ENCODE measurements at places on chromosomes 11 and 22.

- DNase-seq: no peak
Observed at GRCh38 chr11:105027678-105028077, 4.7 kb upstream of the CASP5 start.

DNA sequence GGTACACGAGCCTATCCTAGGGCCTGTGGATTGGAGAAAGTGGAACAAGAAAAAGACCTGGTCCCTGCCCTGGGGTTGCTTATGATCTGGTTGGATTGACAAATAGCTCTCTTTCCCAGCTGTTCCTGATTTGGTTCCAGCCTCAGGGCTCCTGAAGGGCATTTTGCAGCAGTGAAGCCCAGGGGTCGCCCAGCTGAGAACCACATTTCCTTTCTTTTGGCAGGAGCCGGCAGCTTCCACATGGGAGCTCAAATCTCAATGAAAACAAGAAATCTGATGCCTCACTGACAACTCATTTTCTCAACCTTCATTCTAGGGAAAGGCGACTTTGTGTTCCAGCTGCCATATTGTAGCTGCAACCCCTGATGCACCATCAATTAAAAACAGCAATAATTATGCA is 140.6 kb upstream of the CADM1 start:
- no peak for DNase-seq

DNA sequence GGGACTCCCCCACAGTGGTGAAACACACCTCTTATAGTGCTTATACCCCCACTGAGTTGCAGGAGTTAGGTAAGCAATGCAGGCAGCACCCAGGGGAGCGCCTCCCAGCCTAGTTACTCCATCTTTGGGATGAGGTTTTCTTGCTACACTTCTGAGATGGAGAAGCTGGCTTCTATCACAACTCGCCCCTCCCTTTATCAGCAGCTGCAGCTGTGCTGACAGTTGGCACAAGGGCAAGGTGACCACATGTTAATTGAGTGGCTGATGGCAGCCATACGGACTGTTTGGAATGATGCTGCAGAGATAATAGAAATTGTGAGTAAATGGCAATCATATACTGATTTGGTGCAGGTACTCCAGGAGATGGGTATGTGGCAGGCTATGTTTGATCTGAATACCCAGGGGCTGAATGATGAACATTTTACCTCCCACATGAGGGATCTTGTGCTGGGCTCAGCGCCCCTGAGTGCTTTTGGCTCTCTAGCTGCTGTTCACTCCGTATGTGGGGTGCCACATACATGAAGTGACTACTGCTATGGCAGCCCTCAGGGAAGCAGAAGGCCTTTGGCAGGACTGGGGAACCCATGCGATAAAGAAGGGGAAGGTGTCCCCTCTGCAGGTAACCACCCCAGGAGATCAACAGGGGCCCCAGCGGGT is 29.2 kb upstream of the KCNA4 start:
- no peak for DNase-seq

DNA sequence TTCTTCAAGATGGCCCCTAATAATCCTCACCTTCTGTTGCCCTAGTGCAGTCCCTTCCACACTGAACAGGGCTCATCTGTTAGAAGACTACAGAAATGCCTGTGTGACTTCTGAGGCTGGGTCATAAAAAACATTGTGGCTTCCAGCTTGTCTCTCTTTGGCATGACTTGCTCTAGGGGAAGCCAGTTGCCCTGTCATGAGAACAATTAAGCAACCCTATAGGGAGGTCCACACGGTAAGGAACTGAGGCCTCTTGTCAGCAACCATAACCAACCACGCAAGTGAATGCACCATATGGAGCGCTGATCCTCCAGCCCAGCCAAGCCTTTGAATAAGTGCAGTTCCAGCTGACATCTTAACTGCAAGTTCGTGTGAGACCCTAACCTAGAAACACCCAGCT is 2.6 kb downstream of the LIPT2 start:
- no peak for DNase-seq

DNA sequence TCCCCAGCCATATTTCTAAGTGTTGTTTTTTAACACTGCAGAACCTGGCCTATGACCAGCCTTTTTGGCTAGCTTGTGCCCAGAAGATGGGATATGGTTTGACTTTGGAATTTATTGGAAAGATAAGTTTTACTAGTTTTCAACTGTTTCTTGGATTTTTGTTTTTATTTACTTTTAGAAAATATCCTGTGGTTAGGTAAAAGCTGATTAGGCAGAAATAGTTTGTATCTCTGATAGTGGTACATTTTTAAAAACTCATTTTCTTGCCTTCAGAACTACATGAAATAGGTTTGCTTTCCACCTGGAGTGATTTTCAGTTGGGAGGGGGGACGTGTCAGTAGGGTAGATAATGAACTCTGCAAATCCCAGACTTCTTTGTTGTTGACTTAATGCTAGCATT is 91.3 kb upstream of the RASSF10 start:
- no peak for DNase-seq

GRCh38 chr22:30246814-30247376 is 336 bp upstream of the LIF start:
- DNase-seq: no peak

DNA sequence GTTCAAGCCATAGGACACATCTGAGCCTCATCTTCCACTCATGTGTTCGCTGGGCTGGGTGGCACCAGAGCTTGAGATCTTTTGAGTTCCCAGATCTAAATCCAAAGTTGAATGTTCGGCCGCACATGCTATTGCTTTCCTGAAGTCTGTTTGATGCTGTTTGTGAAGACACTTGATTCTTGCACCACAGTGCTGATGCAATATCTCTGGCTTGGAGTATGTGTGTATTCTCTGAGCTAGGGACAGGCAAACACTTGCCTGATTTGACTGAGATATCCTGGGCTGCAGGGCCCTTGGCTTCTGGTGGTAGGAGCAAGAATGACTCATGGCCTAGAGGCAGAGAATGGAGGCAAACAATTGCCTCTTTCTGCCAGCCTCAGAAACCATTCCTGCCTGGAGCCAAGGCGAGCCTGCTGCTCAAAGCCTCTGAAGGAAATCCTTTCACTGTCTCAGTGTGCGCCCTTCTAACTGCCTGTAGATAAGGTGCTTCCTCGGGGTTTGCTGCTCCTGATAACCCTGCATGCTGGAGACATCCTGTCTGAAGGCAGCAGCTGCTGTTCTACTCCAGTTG is 73.0 kb downstream of the CYB5R2 start:
- peak; percentile 91 for DNase-seq

DNA sequence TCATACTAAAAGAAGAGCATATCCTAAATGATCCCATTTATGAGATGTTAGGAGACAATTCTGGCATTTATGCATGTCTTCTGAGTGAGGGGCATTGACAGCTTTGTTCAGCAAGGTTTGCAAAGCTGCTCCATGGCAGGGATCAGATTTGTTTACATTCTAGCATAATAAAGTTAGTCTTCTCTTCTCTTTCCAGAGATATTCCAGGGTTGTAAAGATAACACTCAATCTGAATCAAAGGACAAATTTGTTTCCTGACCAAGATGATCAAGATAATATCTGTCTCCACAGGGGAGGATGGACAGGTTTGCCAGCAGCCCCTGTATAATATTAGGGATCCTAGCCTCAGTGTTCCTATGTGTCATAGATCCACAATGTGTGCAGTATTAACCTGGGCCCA is 77.5 kb upstream of the ZC3H12C start:
- no peak for DNase-seq

DNA sequence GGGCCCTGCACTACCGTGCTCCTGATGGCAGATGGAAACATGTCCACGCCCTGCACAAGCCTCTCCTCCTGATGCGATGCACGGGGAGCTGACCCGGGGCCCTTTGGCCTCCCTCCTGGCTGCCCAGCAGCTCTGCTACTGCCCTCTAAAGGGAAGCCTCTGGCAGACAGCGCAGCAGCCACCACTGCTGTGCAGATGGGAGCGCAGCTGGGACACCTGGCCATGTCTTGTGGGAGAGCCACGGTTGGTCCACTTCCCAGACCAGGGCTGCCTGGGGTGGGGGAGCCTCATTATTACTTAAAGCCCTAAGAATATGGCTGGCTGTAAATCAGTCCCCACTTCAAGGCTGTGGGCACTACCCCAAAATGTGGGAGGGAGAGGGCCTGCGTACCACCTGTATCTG is 38.3 kb downstream of the TBX1 start:
- DNase-seq: no peak

- no peak for DNase-seq
Observed at GRCh38 chr22:39693943-39694500, 123.5 kb downstream of the CACNA1I start.

DNA sequence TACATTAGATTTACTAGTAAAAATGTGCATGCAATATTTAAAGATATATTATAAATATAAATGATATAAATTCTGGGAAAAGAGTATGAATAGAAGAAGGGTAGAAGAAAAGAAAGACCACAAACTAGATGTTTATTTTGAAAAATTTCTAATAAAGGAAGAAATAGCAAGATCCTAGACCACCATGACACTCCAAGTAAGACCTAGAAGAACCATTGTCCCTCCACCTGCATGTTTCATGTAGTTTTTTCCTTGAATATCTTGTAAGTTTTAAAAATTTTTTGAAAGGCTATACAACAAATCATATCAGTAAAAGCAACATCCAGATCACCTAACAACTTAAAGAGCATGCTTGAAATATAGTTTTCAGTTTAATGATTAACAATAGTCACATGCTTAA is 46.8 kb downstream of the ARHGAP32 start:
- no peak for DNase-seq

- peak; percentile 48 for DNase-seq
Observed at GRCh38 chr11:110295531-110296225, 736 bp downstream of the RDX start.

DNA sequence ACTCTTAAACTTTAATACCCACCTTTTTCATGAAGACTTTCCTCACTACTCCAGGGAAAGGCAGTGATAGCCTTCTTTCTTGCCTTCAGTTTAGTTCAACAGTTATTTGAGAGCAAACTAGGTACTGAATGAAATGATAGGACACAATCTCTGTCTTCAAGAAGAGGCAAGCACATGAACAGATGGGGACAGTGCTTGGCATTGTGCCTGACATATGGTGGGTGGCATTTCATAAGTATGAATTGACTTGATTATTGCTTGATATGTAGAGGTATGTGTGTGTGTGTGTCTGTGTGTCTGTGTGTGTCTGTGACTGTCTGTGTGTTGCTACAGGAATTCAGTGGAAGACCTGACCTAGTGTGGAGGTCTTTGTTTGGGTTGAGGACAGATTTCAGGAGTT is 504.1 kb downstream of the NELL1 start:
- DNase-seq: no peak

DNA sequence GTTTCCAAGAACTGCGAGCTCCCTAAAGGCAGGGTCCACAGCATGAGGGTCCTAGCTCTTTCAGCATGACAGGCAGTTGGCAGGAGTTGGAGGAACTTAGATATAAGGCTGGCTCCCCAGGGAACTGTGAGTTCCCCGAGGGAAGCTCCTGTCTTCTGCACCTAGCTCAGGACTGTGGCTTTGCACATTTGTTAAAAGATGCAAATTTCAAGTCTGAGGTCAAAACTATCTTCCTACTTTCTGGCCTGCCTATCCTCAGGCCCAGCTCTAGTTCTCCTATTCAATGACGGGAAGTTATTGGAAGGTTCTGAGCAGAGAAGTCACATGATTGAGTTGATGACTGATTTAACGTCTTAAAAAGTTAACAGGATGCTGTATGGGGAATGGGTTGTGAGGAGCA is 11.7 kb upstream of the UCP3 start:
- DNase-seq: no peak

DNA sequence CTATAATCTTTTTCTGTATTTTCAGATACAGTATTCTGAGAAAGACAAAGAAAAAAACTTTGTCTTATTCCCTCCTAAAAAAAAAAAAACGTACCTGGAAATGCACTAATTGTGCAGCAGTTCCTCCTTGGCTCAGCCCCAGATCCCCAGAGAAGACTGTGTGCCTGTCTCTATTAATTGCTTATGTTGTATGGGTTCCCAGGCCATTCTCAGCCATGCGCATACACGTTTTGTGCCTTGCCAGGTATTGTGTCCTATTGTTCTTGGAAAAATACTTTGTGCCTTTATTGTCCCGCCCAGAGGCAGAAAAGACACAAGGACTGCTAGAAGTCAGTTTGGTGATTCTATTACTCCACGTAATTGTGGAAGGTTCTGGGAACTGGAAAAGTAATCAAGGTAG is 91.2 kb downstream of the PIWIL4 start:
- DNase-seq: peak; percentile 82

DNA sequence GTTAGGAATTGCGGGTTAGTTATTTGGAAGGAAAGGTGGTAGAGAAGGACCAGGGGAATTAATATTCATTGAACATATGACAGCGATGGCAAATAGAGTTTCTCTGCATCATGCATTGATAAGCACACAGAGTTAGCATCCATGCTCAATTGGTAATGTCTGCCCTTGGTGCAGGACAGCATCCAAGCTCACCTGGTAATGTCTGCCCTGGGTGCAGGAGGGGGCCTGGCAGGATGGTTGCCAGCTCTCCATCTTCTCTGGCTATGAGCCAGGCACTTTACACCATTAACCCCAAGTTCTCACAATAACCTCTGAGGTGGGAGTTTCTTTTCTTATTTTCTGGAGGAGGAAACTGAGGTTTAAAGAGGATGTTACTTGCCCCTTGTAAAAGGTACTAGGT is 50.4 kb upstream of the RBFOX2 start:
- DNase-seq: no peak

DNA sequence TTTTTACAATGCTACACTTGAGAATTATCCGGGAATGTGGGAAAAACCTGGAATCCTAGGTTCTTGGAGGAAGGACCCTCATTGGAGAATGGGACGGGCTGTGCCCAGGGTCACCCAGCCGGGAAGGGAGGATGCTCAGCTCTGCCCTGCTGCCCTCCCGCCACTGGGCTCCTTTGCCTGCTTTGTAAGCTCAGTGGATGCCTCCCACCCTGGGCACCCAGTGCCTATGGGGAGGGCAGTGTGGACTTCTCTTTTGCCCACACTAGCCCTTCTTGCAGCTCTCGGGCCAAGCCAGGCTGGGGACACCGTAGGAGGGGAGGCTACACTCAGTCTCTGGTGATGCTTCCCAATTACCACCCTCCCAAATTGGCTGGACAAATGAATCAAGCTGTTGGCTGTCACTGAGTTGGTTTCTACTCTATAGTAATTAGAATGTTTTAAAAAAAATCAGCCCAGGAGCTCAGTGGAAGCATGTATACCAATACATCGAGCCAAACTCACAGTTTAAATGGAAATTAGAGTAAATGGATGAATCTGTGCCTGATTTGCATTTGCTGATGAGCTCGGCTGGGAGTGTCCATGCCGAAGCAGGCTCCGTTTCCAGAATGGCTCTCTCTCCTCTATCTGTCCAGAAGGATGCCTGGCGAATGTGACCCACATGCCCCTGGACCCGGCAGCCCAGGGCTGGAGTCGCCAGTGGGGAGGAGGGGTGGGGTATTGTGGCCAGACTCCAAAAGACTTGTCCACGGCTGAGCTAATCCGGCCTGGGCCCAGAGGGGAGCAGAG is 317.0 kb downstream of the CTTN start:
- DNase-seq: no peak

- no peak for DNase-seq
Observed at GRCh38 chr22:36795633-36796032, 19.7 kb upstream of the IFT27 start.
